ENCODE measurements at places on chromosomes 7 and 10. TPM values are rescaled to one million over a fixed set of nuclear protein-coding genes. Genes with fewer than 3 reads are reported as not detected.
A peak's percentile ranks its signal among the peaks of the same experiment; 100 is the strongest.

GRCh38 chr7:155944901-155945300 is 132.6 kb upstream of the SHH start:
- H3K27me3 ChIP-seq: no peaks in the 10 kb centered on the region
- H3K27ac ChIP-seq: no peak overlapping the region
- DNase-seq: no peak
- H3K36me3 ChIP-seq: no peaks in the 10 kb centered on the region

- no peak overlapping the region for H3K27ac ChIP-seq
- no peaks in the 10 kb centered on the region for H3K36me3 ChIP-seq
- H3K4me3 ChIP-seq: no peak overlapping the region
- H3K27me3 ChIP-seq: peaks cover 20% of the 10 kb centered on the region
Observed at GRCh38 chr7:33909755-33910154, 4.4 kb downstream of the BMPER start.

GRCh38 chr10:109173937-109174336 is 749.4 kb downstream of the XPNPEP1 start:
- no peak overlapping the region for H3K4me3 ChIP-seq
- no peaks in the 10 kb centered on the region for H3K4me1 ChIP-seq
- DNase-seq: no peak
- no peaks in the 10 kb centered on the region for H3K36me3 ChIP-seq
- H3K27me3 ChIP-seq: no peaks in the 10 kb centered on the region

DNA sequence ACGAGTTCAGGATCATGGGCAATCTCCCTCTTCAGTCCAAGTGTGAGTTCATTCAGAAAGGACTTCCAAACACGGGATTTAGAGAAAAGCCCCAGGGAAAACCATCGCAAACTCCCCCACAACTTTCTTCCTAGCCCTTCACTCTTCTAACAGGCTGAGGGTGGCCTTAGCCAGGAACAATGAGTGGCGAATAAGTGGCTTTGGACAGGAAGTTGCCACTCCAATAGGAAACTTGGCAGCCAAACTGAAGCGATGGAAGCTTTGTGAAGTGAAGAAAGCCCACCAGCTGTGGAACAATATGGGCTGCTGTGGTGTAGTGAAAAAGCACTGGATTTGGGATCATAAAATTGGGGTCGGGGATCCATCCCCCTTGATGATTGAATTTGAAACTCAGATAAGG is 193.2 kb downstream of the TEX36 start:
- H3K4me1 ChIP-seq: no peaks in the 10 kb centered on the region
- H3K4me3 ChIP-seq: no peak overlapping the region
- H3K27me3 ChIP-seq: no peaks in the 10 kb centered on the region

- no peaks in the 10 kb centered on the region for H3K4me1 ChIP-seq
- H3K4me3 ChIP-seq: no peak overlapping the region
- no peak overlapping the region for H3K27ac ChIP-seq
- DNase-seq: no peak
- H3K36me3 ChIP-seq: no peaks in the 10 kb centered on the region
Observed at GRCh38 chr7:156702399-156702798, 61.8 kb downstream of the RNF32 start.

GRCh38 chr10:17923728-17924127 is 28.0 kb upstream of the SLC39A12 start:
- peak; percentile 86 for DNase-seq
- no peaks in the 10 kb centered on the region for H3K27me3 ChIP-seq
- H3K36me3 ChIP-seq: no peaks in the 10 kb centered on the region
- H3K27ac ChIP-seq: peak overlapping the region; percentile 86
- no peak overlapping the region for H3K4me3 ChIP-seq

- no peaks in the 10 kb centered on the region for H3K27me3 ChIP-seq
- H3K4me1 ChIP-seq: no peaks in the 10 kb centered on the region
- DNase-seq: no peak
- no peaks in the 10 kb centered on the region for H3K36me3 ChIP-seq
Observed at GRCh38 chr10:7070950-7071349, 339.9 kb downstream of the SFMBT2 start.

DNA sequence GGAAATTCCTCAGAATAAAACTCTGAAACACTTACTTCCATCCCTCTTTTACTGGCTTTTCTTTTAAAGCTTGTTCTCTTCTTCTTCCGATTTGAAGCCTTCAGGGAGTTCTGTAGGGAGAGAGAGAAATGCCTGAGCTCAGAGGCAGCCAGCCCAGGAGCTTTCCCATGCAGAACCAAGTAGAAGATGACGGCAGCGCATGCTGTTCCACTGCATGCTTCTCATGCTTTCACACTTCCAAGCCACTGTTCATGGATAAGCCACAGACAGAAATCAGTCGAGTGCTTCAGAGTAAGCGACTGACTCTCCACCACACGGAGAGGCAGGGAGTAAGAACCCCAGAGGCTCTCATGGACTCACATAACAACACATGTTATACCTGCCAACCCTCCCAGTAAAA is 237.3 kb downstream of the DGKI start:
- H3K4me3 ChIP-seq: no peak overlapping the region
- peaks cover 62% of the 10 kb centered on the region for H3K27me3 ChIP-seq
- DNase-seq: no peak

DNA sequence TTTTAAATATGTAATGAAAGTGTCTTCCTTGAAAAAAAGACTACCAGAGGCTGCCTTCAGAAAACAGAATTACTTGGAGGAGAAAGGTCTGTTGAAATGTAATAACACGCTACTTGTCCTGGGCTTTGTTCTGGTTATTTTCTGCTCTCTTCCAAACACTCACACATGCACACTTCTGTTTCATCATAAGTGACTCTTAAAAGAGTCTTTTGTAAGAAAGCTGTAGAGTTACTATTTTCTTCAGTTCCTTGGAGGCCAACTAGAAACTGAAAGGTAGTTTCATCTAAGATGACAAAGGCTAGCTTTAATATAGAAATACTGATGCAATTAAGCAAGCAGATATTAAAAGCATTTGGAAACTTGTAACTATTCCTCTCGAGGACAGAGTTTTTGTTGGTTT is 39.1 kb downstream of the TASOR2 start:
- no peaks in the 10 kb centered on the region for H3K27me3 ChIP-seq
- no peak for DNase-seq
- H3K36me3 ChIP-seq: peaks cover 5% of the 10 kb centered on the region
- H3K4me1 ChIP-seq: no peaks in the 10 kb centered on the region
- H3K4me3 ChIP-seq: no peak overlapping the region

- H3K4me3 ChIP-seq: no peak overlapping the region
- no peaks in the 10 kb centered on the region for H3K36me3 ChIP-seq
- peaks cover 9% of the 10 kb centered on the region for H3K4me1 ChIP-seq
- H3K27me3 ChIP-seq: no peaks in the 10 kb centered on the region
Observed at GRCh38 chr10:119190954-119191785, 12.6 kb upstream of the PRDX3 start.

DNA sequence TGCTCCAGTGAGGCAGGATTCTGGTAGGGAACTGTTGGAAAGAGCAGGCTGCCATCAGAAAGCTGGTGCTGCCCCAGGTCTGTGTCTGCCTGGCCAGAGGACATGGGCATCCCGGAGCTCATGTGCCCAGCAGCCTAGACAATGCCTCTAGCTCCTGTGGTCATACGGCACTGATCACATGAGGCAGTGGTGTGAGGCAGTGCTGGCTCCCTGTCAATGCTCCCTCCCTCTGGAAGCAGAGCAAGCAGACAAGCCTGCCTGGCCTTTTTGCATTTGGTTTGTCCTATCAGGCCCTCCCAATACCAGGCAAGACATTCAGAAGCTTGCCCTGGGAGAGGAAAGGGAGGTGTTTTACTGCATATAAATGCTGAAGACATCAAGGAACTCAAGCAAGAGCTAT is 19.5 kb upstream of the MMP21 start:
- no peaks in the 10 kb centered on the region for H3K27me3 ChIP-seq
- no peak for DNase-seq
- H3K4me1 ChIP-seq: no peaks in the 10 kb centered on the region
- no peak overlapping the region for H3K4me3 ChIP-seq
- H3K27ac ChIP-seq: no peak overlapping the region

- no peak for DNase-seq
Observed at GRCh38 chr10:124001391-124002148, 91.8 kb downstream of the CHST15 start.

- H3K4me1 ChIP-seq: no peaks in the 10 kb centered on the region
- no peak overlapping the region for H3K4me3 ChIP-seq
- H3K27me3 ChIP-seq: no peaks in the 10 kb centered on the region
- no peak overlapping the region for H3K27ac ChIP-seq
Observed at GRCh38 chr10:8919280-8919679, 864.8 kb downstream of the GATA3 start.

DNA sequence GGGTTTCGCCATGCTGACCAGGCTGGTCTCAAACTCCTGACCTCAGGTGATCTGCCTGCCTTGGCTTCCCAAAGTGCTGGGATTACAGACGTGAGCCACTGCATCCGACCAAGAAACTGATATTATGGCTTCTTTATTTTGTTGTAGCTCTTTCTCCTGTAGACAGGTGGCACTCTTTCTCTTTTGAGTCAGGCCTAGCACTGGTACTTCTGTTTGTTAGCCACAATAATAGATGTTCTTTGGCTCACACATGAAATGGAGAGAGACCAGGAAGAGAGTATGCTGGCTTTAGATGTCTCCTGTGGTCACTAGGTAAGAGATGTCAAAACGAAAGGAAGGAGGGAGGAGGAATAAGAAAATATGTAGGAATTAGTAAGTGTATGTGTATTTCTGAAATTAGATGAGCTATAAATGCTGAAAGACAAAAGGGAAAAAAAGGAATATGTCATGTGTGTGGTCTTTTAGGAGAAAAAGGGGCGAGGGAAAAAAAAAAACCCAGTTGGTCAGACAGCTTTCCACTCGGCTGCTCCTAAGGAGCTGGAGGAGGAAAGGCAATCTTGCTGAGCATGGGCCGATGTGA is 78.7 kb downstream of the CLEC2L start:
- H3K4me3 ChIP-seq: no peak overlapping the region
- H3K27ac ChIP-seq: no peak overlapping the region
- 0 out of 2 replicates have a peak, but pooled peaks cover 8% of the 10 kb centered on the region for H3K36me3 ChIP-seq
- no peaks in the 10 kb centered on the region for H3K27me3 ChIP-seq
- peaks cover 15% of the 10 kb centered on the region for H3K4me1 ChIP-seq

GRCh38 chr10:79287973-79288723 is 59.1 kb upstream of the PPIF start:
- no peaks in the 10 kb centered on the region for H3K36me3 ChIP-seq
- no peak overlapping the region for H3K4me3 ChIP-seq
- DNase-seq: no peak

DNA sequence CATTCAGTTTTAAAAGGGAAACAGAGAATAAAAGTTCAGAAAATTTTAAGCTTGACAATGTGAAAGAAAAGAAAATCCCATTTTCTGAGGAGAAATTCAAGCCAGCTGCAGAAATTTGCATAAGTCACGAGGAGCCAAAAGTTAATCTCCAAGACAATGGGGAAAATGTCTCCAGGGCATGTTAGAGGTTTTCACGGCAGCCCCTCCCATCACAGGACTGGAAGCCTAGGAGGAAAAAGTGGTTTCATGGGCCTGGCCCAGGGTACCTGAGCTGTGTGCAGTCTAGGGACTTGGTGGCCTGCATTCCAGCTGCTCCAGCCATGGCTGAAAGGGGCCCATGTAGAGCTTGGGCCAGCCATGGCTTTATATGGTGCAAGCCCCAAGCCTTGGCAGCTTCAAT is 59.6 kb upstream of the NXPH1 start:
- H3K27ac ChIP-seq: no peak overlapping the region
- H3K4me1 ChIP-seq: no peaks in the 10 kb centered on the region
- no peak for DNase-seq

GRCh38 chr10:130481076-130481930 is 345.1 kb downstream of the GLRX3 start:
- no peak overlapping the region for H3K4me3 ChIP-seq
- no peaks in the 10 kb centered on the region for H3K27me3 ChIP-seq
- no peak for DNase-seq
- no peaks in the 10 kb centered on the region for H3K36me3 ChIP-seq
- H3K4me1 ChIP-seq: no peaks in the 10 kb centered on the region
- no peak overlapping the region for H3K27ac ChIP-seq

- no peaks in the 10 kb centered on the region for H3K27me3 ChIP-seq
- peaks cover 18% of the 10 kb centered on the region for H3K4me1 ChIP-seq
- DNase-seq: peak; percentile 87
- H3K4me3 ChIP-seq: no peak overlapping the region
Observed at GRCh38 chr7:73809467-73809951, 21.3 kb upstream of the CLDN4 start.

GIMAP7 gene
- total RNA-seq: not detected

FBXL13 gene
- total RNA-seq: 19.4 TPM

ZNF736 gene
- total RNA-seq: 20.8 TPM

ZNF862 gene
- total RNA-seq: 42.4 TPM

HOGA1 gene
- 3.4 TPM for total RNA-seq
